ENCODE measurements at places on chromosomes 12 and 14.

GRCh38 chr12:3295646-3296408, 195.2 kb upstream of the PRMT8 start:
- DNase-seq = no peak

DNA sequence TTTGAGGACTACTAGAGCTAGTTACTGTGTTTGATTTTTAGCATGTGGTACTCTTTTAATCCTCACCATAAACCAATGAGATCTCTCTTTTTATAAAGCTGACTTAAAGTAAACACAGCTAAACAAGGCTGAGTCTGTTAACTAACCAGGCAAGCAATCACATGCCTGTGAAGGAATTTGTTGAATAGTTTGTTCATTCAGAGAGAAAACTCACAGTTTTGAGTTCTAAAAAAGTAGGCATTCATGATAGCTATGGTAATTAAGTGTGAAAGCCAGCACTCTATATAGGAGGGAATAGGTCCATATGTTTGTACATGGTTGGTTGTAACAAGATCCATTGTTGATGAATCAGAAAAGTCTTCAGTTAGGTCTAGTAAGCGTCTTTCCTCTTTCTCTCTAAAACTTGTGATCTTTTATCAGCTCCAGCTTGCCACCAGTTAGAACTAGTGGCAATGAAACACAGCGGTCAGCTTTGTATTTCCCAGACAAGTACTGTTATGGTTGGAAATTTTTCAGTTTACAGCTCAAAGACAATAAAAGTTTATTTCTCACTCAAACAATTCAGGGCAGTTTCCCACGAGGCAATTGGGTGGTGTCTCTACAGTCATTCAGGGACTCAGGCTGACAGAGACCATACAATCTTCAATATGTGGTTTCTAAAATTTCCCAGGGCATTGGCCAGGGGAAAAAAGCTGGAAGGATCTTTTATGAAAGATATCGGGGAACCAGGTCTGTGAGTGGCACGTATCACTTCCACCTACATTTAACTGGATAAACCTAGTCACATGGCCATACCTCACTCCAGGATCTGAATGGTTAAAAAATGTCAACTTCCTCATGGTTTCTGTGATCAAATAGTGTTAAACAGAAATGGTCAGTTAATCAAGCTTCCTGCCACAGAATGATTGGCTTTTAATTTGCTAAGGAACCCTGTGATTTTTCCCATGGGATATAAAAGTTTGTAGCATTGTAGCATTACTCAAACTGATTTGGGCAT, 203.1 kb downstream of the KIF21A start:
- peak; percentile 78 for DNase-seq

- no peak for DNase-seq
Observed at GRCh38 chr12:104520242-104520900, 63.6 kb downstream of the CHST11 start.

DNA sequence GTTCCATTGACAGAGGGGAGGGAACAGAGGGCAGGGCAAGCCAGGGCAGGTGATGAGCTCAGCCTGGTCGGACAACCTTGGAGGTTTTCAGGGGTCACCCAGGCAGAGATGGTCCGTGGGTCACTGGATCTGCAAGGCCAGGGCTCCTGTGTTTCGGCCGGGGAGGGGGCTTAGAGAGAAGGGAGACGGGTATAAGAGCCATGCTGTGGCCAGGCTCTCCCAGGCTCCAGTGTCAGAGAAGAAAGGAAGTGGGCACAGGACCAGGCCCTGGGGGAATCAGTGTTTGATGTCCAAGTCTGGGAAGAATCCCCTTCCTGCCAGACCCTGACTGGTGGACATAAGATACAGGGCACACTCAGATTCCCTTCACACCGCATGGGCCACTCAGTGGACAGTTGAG, 36.9 kb downstream of the DIO3 start:
- no peak for DNase-seq

GRCh38 chr14:104601786-104602185, 2.8 kb downstream of the TMEM179 start:
- no peak for DNase-seq

DNA sequence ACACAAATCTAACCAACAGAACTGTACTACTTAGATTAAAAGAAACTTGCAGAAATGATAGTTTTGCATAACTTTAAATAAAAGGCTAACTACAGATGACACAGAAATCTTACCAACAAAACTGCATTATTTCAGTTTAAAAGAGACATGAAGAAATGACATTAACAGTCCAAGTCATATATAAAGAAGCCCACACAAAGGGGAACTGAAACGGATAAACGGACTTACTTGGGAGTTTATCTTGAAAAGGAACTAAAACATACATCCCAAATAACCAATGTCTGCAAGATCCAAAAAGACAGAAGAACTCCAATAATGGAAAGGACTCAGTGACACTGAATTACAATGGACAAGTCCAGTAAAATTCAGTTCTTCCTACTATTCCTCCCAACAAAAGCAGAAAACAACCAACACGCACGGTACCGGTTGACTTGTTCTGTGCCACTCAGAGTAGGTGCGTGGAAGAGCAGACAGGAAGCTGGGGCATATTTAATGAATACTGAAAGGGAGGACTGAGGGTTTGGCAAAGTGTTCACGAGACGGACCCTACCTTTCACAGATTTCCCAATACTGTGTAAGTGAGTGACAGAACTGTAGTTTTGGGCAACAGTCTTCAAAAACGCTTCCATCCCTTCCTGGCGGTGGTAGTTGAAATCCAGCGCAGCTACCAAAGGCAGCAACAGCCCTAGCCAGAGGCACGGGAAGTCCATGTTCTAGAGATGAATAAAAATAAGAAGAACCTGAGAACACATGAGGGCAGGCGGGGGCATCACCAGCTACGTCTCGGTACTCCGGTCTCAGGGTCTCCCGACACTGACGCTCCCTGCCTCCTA, 627 bp downstream of the CPM start:
- DNase-seq = no peak

DNA sequence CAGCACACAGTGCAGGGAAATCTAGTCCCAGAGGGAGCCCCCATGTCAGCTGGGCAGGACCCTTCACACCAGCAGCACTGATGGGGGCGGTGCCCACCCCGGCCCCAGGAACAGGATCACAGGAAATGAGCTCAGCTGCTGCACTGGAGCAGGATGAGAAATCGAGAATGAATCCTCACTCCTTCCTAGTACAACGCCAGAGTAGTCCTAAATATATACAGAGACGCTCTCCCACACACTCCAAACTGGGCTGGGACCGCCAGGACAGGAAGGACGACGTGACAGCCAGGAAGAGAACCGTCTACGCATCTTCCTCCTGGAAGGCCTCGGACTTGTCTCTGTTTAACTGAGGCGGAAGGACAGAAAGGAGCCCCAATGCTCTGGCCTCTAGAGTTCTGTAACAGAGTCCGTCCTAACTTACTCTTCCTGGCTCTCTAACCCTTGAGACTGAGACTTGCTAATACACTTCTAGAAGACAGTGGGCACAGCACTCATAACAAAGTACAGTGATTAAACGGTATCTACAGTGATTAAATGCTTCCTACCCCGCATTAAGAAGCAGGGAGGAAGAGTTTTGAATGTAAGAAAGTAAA, 33.4 kb downstream of the CDC42BPB start:
- peak; percentile 62 for DNase-seq

GRCh38 chr12:4817880-4818279, 91.8 kb upstream of the KCNA1 start:
- DNase-seq = no peak

- DNase-seq = peak; percentile 54
Observed at GRCh38 chr14:24051789-24052655, at the start of gene CARMIL3. CARMIL3 (plus strand) TSS chr14:24052009; CDS start chr14:24052154, 145 bp downstream.

DNA sequence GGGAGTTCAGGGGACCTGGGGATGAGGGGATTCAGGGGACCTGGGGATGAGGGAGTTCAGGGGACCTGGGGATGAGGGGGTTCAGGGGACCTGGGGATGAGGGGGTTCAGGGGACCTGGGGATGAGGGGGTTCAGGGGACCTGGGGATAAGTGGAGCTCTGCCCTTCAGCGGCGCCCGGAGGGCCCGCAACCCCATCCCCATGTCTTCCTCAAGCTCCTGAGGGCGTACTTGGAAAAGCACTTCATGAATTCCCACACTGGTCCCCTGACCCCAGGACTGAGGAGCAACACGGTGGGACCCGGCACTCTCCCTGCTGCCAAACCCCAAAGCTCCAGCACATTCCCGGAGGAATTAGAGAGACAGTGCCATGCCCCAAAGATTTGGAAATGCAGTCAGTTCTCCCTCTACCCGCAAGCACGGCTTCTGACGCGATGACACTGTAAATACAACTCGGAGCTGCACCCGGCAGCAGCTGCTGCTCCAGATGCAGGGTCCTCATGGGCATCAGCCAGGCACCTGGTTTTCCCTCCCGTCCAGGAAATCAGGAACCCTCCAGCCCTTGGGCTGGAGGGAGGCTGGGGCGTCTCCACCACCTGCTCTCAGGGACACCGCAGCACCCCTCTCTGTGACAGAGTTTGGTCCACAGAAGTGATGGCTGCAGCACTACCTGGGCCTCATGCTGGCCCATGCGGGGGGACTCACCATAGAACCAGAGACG, 32.8 kb upstream of the C14orf180 start:
- no peak for DNase-seq

GRCh38 chr12:102059343-102059742, 2.4 kb downstream of the WASHC3 start:
- no peak for DNase-seq

- peak; percentile 52 for DNase-seq
Observed at GRCh38 chr14:32075672-32076277, 1.3 kb upstream of the ARHGAP5 start.

DNA sequence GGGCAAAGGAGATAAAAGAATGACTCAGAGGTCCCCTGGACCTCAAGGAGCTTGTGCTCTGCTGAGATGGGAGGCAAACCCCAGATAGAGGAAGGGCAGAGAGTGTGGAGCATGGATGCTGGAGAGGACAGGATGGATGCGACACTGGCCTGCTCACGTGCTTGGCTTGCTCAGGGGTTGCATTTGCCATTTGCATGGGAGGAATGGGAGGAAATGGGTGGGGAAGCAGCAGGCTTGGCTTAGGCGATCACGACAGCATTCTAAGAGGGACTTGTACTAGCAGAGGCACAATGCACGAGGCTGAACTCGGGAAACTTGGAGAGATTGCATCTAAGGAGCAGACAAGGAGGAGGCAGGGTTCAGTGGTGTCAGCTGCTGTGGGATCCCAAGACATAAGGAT, 19.8 kb downstream of the CD9 start:
- no peak for DNase-seq

- no peak for DNase-seq
Observed at GRCh38 chr12:63238892-63239291, 87.9 kb upstream of the AVPR1A start.

DNA sequence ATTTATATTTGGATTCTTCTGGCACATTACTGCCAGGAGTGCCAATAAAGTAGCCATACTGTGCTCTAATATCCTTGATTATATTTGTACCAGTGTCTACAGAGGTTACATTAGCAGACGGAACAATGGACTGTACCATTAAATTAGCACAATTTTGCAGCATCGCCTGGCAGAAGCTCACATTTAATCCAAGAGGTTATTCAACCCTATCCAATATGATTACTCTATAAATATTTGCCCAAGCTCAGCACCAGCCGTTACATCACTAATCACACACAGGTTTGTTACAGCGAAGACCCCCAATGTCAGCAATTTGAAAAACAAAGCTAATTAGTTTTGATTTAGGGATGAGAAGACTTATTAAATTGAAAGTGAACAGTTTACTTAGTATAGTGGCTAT, 16.9 kb upstream of the MGST1 start:
- no peak for DNase-seq

- peak; percentile 78 for DNase-seq
Observed at GRCh38 chr12:113462117-113462774, 9.4 kb downstream of the LHX5 start.

DNA sequence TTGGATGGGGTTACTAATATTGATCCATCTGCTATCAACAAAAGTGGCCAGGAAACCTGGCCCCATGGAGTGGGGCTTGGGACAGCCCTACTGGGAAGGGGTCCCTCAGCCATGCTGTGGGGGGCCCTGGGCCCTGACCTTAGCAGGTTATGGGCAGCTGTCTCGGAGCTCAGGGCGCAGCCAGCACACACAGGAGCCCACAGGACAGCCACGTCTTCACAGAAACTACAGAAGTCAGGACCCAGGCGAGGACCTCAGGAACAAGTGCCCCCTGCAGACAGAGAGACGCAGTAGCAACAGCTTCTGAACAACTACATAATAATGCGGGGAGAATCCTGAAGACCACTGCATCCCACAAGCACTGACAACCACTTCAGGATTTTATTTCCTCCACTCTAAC, 11.9 kb upstream of the FKBP11 start:
- DNase-seq = no peak

DNA sequence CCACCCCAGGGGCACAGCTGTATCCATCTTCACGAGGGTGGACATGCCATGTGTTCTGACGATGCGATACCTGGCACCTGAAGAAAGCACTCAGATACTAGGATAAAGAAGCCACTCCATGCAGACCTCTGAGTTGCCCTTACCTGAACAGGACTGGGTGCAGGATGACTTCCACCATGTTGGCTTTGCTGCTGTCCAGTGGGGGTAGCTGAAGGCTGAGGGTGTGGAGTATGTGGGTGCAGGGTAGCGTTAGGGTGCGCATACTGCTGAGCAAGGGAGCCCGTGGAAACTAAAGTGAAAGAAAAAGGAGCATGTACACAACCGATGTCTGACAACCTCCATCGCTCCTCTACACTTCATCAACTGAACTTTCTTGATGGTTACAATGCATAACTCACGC, 51.3 kb downstream of the SH2B3 start:
- DNase-seq = no peak

GRCh38 chr12:3214526-3215365, 137.6 kb downstream of the TSPAN9 start:
- DNase-seq = no peak

DNA sequence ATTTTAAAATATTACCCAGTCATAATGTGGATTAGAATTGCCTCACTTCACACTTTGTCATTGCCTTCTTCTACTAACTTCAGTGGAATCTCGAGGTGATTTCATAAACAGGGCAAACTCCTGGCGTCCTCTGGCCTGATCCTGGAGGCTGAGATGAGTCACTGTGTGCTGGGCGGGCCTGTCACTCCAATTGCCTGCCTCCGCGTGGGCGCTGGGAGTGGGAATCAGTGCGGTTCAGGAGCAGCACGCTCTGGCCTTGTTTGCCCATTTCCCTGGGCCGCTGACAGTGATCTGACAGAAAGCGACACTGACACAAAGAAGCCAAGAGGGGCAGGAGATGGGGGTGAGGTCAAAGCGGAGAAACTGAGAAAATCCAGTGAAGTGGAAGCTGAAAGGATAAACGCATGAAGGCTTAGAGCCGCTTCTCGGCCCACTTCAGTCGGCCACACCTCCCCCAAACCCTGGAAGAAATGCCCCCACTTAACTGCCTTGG, 29.7 kb downstream of the LGR5 start:
- peak; percentile 45 for DNase-seq
